ENCODE measurements at places on chromosomes 12 and 14.

GRCh38 chr14:36989806-36990205 lies 182.6 kb downstream of the SLC25A21 start:
- no peak for DNase-seq

DNA sequence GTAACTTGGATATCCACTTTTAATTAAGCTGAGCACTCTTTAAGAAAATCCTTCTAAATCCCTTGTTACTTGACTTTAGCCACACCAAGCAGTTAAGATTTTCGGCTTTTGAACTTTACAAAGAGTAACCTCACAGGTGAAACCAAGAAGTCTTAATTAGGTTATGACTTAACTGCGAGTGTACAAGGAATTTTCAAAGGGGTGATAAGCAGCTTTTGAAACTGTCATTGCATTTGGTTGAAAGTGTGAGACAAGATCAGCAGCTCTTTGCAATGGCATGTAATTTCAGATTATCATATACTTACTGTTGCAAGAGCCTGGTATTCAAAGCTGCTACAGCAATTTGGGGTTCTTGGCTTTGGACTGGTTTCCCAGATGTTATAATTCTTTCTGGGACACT lies 137.5 kb downstream of the TMEM117 start:
- no peak for DNase-seq

DNA sequence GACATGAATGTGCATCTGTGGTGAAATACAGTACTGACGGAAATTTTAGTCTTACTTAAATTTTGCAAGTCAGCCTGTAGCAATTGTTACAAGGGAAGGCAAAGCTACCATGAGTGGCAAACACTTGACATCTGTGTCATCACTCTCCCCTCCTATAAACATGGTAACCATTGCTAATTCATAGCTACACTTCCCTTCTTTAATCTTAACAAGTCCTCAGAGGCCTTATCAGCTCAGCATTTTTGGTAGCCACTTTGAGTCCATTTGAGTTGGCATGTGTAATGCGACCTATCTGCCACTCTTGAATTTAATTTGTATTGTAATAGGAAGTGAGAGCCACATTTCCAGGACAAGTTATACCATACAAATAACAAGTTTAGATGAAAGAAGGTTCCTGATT lies 218.1 kb downstream of the RMST start:
- DNase-seq = no peak

GRCh38 chr12:109137055-109137454 lies 20.7 kb downstream of the ACACB start:
- DNase-seq = no peak

DNA sequence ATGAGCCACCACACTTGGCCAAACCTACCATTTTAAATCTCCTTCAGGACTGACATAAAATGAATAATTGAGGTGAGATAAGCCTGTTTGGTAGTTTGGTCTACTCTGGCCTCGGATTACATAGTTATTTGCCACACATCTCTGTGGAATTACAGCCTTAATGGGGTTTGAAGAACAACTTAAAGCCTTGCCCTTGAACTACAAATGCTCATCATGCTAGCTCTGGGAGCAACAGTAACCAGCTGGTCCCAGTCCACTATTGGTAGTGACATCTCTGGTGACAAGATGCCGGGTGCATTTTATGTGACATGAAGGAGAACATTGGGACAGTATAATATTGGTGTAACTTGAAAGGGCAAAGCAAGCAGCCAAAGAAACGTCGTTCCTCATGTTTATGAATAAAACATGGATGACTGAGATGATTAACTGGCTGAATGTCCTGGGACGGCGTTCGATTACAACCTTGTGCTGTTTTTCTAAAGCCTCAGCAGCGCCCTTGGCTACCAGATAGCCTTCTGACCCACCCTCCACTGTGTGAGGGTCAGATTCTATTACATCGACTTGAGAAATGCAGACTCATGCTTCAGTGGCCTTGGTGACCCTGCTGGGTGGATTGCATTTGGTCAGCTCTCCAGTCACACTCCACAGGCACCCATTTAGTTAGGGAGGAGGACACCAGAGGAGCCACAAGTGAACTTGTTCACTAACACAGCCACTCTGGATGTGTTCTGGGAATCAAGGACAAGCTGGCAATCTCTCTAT lies 41.5 kb downstream of the BEST3 start:
- peak; percentile 6 for DNase-seq

DNA sequence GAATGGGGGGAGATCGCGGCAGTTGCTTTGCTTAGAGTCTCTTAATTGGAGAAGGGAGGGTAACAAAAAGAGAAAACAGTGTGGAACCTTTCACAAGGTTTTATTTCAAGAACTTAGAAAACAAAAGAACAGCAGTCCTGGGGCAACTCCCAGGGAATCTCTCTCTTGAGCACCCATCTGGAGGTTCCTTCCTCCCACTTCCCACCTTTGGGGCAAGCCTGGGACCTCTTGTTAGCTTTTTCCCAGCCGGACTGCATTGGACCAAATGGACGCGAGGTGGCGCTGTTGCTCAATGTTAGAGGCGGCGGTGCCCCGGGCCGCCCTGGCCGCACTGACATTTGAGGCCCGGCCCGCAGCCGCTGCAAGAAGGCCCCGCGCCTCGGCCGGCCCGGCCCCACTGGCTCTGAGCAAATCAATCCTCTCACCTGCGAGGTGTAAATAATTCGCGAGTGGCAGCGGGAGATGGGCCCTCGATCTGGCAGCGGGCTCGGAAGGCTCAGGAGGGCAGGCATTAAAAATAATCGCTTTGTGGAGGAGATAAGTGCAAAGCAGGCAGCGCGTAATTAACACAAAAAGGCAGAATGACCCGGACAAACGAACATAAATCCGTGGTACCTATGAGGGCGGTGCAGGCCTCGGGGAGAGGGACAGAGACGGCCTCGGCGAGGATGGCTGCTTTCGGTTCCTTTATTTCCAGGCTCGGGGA lies 2.8 kb upstream of the HOXC8 start:
- peak; percentile 87 for DNase-seq

GRCh38 chr14:91173221-91173670 lies 59.4 kb downstream of the DGLUCY start:
- peak; percentile 81 for DNase-seq

DNA sequence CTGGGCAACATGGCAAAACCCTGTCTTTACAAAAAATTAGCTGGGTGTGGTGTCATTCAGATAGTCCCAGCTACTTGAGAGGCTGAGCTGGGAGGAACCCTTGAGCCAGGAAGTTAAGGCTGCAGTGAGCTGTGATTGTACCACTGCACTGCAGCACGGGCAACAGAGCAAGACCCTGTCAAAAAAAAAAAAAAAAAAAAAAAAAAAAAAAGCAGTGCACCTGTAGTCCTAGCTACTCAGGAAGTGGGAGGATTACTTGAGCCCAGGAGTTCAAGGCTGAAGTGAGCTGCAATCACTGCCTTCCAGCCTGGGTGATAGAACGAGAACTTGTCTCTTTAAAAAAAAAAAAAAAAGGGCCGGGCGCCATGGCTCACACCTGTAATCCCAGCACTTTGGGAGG lies 5.6 kb downstream of the REM2 start:
- no peak for DNase-seq

- peak; percentile 23 for DNase-seq
These were observed 18.3 kb downstream of the PLEKHG7 start for GRCh38 chr12:92721130-92721529.

DNA sequence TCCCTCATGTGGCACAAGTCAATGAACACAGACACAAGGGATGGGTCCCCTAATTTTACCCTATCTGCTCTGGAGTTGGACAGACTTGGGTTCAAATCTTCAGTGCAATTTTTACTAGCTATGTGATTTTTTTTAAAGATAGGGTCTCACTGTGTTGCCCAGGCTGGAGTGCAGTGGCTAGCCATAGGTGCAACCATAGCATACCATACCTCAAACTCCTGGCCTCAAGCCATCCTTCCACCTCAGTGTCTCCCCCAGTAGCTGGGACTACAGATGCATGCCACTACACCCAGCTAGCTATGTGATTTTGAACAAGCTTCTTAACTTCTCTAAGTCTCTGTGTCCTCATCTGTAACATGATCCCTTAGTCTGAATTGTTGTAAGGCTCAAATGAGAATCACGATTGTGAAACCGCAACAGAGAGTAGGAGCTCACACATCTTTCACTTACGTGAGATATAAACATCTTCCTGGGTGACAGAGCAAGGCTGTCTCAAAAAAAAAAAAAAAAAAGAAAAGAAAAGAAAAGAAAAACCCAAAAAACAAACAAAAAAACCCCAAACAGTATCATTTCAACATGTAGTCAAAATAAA lies 4.7 kb downstream of the CALCOCO1 start:
- no peak for DNase-seq

- DNase-seq = peak; percentile 58
These were observed 1.4 kb downstream of the ATF1 start for GRCh38 chr12:50765095-50765911.

- DNase-seq = no peak
These were observed 11.4 kb upstream of the LRTM2 start for GRCh38 chr12:1808798-1809480.

DNA sequence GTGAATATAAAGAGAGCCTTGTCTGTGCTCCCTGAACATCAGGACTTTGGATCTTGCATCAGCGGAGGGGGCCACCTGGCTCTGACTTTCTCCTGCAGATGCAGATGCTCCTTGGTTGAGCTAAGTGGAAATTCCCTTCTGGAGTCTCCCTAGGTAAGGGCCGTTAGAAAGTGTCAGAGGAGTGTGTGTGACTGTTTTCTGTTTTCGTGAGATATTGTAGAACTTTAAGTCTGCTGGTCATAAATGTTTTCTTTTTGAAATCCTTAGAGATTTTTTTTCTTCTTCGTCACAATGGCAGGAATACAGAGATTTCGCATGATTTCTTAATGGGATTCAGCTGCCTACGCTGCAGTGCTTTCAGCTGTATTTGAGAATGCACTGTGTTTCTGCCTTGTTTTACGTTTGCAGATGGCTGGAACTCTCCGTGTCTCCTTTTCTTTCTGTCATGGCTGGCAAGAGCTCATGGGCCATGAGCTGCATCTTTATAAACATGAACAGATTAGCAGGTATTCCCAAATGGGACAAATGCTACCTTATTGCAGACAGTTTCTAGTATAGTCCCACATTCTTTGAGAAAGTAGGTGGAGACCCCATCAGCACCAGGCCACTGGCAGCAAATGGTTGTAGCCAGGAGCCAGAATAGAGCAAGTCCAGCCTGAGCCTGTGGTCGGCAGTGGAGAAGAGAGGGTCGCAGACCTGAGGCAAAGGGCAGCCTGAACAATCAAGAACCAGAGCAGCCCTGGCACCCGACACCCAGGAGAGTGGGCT lies 76.2 kb upstream of the FRMD6 start:
- peak; percentile 77 for DNase-seq

DNA sequence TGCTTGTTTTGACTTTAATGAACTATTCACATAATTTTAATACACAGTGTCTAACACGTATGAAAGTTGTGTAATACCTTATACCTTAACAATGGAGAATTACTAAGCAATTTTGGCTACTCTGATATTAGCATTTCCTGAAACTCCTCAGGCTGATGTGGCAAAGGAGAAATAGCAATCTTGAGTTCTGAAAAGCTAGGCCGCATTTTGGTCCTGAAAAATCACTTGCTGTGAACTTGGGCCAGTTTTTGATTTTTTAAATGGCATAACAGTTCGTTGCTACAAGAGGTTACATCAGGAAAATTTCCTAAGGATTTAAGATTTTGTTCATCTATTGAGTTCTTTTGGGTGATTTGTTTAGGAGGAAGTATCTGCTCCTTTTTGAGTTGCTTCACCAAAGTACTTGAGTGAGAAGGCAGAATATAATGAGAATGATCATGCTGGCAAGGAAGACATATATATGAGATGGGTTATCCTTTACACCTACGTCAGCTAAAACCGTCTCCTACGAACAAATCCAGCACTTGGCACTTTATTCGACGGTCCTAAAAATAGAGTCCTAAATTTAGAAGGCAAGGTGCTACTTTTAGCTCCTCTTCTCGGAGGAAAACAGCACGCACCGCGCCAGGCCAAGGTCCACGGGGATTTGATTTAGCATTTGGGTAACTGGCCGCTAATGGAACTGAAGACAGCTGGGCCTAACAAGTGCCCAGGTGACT lies 32.2 kb downstream of the MIA2 start:
- DNase-seq = peak; percentile 34

DNA sequence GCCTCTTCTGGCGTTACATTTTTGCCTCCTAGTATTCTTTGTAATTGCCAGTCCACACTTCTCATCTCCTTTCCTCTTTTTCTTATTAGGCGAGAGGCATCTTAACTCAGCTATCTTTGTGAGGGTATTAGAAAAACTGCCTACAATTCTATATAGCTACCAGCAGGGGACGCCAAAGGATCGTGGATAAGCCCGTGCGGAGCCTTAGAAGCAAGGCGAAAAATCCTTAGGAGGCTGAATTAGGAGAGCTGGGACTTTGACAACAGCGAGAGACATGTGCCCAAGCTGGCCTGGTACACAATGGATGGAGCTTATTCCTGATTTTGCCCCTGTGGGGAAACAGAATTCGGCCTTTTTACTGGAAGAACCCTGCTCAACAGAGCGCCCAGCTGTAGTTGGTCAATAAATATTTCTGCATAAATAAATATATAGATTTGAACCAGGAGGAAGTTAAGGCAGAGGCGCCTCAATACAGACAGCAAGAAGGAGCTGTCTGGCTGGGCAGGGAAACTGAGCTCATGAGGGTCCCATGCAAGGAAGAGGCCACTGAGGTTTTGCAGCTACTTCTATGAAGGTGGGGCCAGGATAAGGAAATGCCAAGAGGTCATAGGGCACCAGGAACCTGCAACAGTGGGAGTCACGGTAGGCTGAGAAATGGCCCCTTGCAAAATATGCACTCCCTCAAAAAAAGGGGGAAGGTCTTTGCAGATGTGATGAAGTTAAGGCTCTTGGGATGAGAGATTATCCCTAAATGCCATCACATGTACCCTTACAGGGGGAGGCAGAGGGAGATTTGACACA lies 14.6 kb upstream of the RBM19 start:
- peak; percentile 78 for DNase-seq

- no peak for DNase-seq
These were observed 30.0 kb downstream of the NOC4L start for GRCh38 chr12:132174015-132174838.

DNA sequence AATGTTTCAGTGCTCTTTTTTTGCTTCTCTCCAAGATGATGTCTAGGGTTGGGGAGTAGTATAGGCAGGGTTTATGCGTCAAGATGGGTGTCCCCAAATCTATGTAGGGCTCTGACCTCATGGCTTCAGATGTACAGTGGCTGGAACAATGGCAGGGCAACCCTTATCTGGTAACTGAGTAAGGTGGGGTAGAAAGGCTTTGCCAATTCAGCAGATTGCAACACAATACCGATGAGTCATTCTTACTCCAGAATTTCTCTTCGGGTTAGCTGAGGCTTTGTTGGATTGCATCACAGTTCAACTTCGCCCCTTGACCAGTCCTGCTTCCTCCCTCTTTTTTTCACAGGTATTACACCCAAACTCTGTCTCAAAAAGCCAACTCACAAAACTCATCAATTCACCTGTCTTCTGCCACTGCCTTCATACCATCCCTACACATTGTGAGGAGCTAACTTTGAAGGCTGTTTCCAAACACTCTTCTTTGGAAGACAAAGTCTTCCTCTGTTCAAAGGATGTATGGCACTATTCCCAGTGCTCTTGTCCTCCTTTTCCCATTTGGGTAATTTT lies 190.2 kb upstream of the CNOT2 start:
- DNase-seq = peak; percentile 79

DNA sequence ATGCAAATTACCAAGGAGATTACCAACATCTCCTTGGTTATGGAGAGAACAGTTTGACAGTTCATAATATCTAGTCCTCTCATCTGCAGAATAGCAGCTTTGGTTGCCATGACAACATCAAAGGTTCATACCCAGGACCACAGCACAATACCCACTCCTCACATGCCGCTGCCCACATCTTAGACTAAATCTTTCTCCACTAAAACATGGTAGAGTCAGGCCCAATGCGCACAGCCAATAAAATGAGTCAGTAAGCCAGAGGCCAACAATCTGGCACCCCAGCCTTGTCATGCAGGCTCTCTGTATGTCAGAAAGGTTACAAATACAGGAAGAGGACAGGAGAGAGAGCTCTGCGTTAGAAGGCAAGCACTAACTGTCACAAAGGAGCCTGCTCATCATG lies 70.6 kb downstream of the KCNK10 start:
- no peak for DNase-seq

All from AG10803 (cell line).